ENCODE measurements at places on chromosomes 1 and 21.

GRCh38 chr1:35574125-35574654 lies 1.1 kb downstream of the TFAP2E start:
- no peak for DNase-seq

GRCh38 chr1:7586031-7586941 lies 184.8 kb upstream of the VAMP3 start:
- no peak for DNase-seq

- no peak for DNase-seq
Observed at GRCh38 chr21:18960306-18960705, 556.7 kb upstream of the TMPRSS15 start.

DNA sequence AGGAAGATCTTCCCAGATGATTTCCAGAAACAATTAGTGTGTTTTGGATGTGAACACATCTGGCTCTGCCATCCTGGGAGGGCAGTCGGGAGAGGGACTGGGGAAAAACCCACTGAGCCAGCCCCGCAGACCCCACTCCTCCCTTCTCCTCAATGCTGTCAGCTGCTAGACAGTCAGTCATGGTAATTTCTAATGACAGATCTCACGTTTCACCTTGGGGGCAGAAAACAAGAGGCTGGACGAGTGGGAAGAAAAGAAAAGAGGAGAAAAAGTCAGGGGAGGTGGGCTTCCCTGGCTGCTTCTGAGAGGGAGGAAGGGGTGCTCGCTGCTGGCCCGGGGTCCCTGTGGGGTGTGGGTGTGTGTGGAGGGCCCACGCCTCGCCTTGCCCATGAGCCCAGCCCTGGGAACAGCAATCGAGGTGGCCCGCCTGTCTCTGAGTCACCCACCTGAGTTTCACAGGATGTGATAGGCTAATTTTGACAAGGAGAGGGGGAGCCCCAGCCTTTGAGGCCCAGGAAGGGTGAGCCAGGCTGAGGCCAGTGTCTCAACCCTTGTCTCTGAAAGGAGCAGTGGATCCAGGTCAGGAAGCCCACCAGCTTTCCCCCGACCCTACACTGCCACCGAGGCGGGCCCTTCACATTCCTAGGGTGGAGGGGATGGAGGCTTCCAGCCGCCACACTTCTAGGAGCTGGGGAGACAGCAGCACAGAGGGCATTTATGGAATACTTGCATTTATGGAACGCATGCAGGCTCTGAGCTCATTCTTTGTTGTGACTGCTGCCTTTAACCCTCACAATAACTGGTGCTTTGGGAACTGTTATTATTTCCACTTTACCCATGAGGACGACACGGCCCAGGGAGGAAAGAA lies 49.1 kb upstream of the IFNLR1 start:
- no peak for DNase-seq

- no peak for DNase-seq
Observed at GRCh38 chr1:182599339-182599738, 4.8 kb downstream of the RGS16 start.

DNA sequence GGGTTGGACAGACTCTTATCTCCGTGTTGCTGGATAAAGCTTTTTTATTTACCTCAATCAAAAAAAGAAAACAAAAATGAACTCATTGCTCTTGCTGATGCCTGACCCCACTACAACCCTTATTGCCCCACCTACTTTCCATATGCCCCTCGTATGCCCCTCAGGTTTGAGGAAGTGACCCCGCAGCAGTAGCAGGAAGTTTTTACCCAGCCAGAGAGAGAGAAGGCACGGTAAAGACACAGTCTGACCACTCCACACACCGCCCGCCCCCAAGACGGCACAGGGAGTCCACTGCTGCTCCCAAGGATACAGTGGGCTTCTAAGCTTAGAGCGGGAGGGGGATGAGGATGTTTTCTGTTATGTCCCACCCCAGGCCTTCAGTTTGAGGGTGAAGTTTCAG lies 9.8 kb downstream of the PLEKHO1 start:
- no peak for DNase-seq

- DNase-seq, result no peak
Observed at GRCh38 chr1:65045022-65045817, 78.9 kb upstream of the JAK1 start.

DNA sequence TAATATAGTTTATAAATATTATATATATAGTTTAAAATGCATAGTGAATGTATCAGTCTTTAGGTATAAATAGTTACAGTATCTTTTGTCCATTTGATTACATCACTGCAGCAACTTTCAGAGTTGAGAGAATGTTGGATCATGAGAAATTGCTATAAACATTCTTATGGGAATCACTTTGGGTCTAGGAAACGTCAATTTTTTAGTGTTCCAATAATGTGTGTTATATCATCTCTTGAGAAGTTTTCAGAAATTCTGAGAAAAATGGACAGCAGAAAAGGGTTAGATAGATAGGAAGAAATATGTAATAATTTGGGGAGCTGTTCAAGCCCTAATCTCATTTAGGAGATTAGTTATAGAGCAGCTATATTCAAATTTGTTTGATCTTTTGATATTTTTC lies 185.2 kb upstream of the SGIP1 start:
- DNase-seq, result no peak

DNA sequence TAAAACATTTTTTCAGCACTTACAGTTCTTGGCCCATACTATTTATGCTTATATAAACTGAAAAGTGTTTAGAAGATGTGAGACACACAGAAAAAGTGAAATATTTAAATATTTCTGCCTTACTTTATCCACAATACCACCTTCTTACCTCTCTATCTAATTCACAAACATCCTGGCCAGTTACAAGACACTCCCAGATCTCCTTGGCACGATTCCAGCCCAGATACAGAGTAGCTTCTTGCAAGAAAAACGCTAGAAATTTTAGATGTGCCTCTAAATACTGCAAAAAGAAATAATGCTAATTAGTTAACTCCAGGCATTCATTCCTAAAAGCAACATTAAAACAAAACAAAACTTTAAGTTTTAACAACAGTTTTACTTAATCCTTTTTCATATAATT lies 68.4 kb downstream of the USP24 start:
- no peak for DNase-seq

DNA sequence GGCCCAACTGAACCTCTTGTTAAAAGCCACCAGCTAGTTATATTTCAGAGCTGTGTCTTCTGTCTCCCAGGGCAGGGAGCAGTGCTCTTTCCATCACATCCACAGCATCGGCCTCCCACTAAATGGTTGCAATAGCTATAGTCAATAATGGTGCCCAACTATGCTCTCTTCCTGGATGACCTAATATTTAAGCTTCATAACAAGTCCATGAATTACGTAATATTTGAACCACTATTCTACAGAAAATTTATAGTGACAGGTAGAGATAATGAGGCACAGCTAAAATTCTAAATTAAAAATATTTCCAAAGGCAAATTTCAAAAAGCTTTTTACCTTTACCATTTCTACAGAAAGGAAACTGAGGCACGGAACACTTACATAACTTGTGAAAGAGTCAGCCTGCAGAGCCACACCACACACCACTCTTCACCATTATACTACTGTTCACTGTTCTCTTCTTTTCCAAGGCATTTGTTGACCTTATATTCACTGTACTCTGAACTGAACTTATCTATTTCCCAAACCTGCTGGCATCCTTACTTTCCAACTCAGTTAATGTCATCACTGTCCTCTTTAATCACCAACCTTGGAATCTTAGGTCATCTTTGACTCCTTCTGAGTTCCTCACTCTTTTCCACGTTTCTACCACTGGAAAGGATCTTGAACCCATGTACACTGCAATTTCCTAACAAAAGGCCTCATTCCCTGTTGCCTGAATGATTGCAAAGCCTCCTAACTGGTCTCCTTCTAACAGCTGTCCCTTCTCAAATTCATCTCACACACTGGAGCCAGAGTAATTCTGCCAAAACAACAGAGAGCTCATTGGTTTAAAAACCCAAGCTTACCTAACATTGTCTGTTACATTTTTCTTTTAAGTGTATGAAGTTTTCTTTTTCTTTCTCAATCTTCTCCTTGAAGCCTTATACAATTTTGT lies 85.5 kb downstream of the DDAH1 start:
- DNase-seq, result no peak

DNA sequence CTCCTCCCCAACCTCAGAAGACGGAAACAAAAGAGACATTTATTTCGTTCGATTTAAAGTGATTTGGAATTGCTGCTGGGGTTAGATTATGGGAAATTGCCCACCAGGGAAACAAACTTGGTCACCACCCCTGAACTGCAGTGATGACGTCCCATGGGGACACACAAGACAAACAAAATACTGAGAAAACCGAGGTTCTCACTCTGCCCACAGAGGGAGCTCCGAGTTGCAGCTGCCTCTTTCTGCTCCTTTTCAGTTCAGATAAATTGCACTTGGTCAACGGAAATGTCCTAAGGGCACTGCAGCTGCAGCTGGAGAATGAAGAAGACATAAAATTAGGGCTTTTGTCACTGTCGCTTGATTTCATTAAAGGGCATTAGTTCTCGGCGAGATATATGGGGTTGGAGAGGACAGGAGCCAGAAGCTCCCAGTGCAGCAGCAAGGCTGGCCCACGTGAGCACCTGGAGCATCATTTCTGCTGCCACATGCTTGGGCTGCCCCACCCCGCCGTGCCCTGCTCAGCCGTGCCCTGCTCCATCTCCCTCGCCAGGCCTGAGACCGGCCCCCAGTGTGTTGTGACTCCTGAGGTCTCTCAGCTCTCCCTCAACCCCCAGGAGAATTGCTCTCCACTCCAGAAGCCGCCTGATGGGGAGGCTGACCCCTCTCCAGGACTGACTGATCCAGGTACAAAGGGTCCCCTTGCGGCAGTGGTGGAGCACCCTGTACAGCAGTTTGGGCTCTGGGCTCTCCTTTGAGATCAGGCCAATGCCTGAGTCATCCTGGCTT lies 231.7 kb upstream of the AJAP1 start:
- DNase-seq, result no peak

DNA sequence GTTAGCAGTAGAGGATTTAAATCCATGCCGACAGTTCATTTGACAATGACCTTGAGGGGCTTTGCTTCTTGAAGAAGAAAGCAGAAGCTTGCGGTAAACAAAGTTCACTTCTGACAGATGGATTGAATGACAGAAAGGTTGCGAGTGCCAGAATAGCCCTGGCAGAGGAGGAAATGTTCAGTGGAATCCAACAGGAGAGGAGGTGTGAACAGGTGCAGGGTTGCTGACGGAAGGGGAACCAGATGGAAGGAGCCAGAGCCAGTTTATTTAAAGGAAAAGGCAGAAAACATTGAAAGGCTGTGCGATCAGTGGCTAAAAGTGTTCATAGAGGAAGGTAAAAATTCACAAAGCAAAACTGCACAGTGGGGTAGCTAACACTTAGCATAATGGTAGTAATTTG lies 141.0 kb downstream of the SDCCAG8 start:
- no peak for DNase-seq

DNA sequence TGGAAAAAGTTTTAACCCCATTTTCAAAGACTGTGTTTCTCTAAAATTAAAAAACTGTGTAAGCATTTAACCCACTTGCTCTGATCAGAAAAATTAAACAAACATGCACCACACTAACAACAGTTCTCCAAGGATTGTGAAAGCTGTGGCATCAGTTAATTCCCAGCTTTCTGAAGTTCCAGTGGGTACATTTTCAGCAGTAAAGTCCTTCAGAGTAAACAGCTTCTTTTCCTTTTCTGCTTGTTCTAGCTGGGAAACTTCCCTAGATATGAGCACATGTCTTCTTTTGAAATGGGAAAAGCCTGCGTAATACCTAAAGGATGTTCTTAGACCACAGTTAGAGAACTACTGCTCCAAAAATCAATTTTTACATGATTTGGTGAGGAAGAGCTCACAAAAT lies 11.1 kb downstream of the PRRX1 start:
- DNase-seq, result no peak

- DNase-seq, result no peak
Observed at GRCh38 chr1:57799490-57800115, 375.7 kb upstream of the DAB1 start.

GRCh38 chr1:219988387-219988786 lies 57.9 kb downstream of the EPRS1 start:
- DNase-seq, result no peak

DNA sequence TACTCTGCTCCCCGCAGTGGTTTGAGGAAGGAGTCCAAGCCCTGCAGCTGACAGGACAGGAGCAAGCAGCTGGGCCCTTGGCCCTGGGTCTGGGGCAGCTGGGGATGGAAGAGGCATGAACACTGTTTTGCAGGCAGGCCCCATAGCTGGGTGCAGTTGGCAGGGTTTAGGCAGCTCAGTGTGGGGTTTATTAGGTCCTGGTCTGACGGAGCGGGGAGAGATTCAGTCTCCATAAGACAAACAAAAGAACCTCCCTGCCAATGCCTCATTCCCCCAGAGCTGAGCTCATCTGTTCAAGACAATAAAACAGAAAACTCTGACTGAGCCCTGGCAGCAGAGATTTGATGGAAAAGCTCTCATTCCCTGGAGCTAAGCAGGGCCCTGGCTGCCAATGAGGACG lies 37.3 kb downstream of the OLFML2B start:
- DNase-seq, result no peak

- DNase-seq, result no peak
Observed at GRCh38 chr1:187842406-187843165, 1013.8 kb downstream of the PLA2G4A start.

DNA sequence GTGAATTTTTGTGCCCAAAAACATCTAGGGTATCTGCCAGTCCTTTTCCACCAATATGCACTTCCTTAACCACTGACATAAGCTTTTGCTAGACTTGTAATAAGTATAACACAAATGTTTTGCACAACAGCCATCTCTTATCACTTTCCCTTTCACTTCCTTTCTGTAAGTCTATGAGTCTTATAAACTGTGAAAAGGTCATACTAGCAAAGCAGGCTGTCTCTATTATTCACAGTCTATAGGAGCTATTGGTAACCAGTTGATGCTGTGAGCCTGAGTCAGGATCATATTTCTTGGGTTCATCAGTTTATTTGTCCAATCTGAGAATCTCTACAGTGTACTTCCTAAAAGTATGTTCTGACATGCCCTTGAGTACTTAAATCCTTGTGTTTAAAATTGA lies 172.6 kb downstream of the CHRM3 start:
- DNase-seq, result no peak

DNA sequence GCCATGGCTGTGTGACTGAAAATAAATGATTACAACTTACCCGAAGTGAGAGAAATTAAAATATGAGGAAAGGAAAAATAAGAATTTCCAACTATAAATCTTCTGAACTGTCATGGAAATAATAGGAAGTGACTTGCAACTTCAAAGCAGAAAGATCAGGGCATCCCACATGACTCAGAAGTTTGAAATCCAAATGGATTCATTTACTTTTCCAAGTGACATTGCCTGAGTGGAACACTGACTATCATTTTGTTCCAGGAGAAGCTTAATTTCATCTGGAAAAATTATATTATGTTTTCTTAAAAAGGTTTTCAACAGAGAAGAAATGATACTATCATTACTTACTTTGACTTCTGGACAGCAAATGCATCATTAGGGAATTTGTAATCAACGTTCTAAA lies 110.8 kb downstream of the GREM2 start:
- no peak for DNase-seq

DNA sequence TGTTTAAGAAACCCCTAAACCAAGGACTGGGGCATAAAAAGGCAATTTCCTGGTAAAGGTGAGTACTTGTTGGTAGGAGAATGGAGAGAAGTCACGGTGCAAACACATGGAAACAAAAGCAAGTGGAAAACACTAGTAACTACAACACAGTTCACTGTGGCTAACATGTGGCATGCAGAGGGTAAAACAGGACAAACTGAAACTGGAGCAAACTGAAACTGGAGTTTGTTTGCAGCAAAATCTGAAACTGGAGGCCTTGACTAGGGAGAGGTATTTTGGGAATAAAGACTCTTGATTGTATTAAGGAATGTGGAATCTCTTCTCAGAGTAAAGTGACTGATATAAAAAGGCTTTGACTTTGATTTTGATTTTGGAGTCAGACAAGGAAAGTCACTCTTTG lies 376.3 kb upstream of the PRMT6 start:
- no peak for DNase-seq

GRCh38 chr1:43653339-43653738 lies 3.4 kb downstream of the KDM4A start:
- DNase-seq, result no peak

GRCh38 chr1:220904876-220905275 lies 25.6 kb downstream of the HLX start:
- no peak for DNase-seq
